ENCODE measurements at places on chromosomes 4 and X.
A peak's percentile ranks its signal among the peaks of the same experiment; 100 is the strongest.

- no peak for DNase-seq
Observed at GRCh38 chr4:16289897-16290554, 63.8 kb upstream of the TAPT1 start.

DNA sequence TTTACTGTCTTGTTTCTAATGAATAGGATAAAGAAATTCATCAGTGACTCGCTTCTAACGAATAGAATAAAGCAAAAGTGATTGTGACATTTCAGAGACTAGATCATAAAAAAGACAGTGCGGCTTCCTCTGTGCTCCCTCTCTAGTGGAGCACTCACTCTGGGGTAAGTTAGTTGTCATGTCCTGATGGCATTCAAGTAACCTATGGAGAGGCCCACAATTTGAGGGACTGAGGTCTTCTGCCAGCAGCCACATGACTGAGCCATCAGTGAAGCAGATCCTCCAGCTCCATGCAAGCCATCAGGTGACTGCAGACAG, 72.4 kb downstream of the YIPF6 start:
- no peak for DNase-seq

DNA sequence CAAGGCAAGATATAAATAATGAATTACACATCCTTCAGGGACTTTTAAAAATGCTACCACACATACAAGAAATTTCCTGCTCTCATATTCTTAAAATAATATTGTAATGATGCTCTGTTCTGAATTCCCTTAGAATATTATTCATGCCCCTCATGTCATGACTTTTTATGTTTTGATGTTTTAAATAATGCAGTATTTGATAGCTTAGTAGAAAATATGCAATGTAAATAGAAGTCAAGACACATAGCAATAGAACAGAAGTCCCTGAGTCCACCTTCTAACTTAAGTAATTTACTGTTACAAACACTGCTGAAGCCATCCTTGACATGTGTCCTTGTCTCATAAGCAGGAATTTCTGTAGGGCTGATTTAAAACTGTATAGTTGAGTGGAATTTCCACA, 1071.2 kb upstream of the LCORL start:
- DNase-seq: no peak

- no peak for DNase-seq
Observed at GRCh38 chr4:123361195-123361861, 35.3 kb upstream of the SPRY1 start.

DNA sequence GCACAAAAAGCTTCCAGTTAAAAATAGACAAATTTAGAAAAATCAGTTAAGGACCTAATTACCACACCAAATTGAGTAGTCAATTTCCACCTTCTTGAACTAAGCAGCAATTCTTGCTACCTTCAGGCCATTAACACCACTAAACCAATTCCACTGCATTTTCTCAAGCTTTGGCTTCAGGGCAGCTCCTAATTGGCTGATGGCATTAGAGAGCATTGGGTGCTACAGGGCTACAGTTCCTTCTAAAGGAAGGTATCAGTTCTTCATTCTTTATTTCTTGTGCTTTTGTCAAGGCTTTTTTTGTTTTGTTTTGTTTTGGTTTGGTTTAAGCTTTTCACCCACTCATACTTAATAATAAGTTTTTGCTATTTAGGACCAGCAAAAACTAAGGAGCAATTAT, 90.2 kb upstream of the FAM241A start:
- DNase-seq: no peak

GRCh38 chrX:110338935-110339334, 19.7 kb upstream of the RTL9 start:
- no peak for DNase-seq

DNA sequence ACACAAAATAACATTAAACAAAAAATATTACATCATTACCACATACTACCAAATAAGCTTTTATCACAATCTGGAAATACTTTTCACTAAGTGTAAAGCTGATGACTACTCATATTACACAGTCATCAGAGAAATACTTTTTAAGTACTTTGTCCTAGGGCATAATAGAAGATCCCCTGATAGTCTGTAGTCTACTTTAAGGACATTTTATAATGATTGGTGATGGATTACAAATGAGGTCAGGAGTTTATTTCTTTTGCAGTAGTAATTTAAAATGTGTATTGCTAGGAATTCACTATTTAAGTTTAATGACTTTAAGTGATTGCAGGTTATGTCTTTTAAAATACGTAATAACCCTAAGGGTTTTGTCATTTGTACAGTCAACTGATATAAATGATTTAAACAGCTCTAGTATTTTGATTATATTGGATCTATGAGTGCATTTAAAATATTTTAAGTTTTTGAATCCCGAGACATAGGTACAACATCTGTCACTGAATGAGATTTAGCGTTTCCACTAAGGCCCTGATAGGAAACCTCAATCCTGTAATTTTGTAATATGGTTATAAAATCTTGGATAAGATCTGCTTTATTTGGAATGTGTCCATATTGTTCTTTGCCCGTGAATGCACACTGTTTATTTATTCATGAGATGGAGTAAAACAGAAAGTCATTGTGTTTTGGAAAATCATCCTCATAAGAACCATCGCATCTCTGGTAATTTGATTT, 189.5 kb downstream of the ARAP2 start:
- DNase-seq: no peak

- no peak for DNase-seq
Observed at GRCh38 chr4:166279261-166279660, 406.2 kb downstream of the TLL1 start.

DNA sequence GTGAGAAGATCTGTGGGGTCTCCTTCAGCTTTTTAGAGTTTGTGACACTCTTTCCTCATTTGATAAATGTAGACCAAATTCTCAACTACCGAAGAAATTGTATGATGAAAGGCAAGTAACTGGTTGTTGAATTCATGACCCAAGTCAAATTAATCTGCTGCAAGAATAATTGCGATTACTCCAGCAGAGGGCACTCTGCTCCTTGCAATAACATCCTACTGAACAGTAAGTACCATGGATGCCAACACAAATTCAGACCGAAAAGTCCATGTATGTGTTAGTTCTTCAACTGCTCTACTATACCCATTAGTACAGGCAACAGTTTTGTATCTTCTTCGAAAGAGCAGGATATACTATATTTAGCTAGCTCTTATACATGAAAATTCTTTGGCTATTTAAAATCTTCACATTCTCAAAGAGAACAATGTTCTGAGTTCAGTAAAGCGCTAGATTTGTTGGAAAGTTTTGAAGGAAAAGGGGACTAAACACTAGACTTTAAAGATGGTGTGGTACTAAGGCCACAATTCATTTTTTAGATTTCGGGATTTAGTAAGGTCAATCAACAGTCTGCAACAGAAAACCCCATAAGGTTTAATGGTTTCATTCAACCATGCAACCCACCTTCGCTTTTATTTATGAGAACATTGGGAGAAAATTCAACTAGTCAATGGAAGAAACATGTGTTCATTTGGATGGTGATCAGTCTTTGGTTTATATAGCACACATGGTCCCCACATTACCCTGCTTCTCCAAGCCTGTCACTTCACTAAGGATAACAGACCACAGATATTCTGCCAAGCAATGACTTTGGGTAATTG, 105.4 kb upstream of the TBC1D9 start:
- peak; percentile 78 for DNase-seq

GRCh38 chr4:153522802-153523094, 56.6 kb downstream of the TMEM131L start:
- peak; percentile 85 for DNase-seq

GRCh38 chrX:81263059-81263458, 61.2 kb downstream of the SH3BGRL start:
- DNase-seq: no peak

DNA sequence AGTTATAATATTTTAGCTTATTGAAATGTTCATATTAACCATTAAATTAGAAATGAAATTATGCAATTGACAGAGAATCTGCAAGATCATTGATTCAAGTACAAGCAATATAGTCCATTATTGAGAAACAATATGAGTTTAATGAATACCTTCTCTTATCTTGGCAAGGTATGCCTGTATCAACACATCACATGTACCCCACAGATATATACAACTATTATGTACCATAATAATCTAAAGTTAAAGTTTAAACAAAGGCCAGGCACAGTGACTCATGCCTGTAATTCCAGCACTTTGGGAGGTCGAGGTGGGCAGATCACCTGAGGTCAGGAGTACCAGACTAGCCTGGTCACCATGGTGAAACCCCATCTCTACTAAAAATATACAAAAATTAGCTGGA, 514.7 kb downstream of the PCDH7 start:
- DNase-seq: no peak

DNA sequence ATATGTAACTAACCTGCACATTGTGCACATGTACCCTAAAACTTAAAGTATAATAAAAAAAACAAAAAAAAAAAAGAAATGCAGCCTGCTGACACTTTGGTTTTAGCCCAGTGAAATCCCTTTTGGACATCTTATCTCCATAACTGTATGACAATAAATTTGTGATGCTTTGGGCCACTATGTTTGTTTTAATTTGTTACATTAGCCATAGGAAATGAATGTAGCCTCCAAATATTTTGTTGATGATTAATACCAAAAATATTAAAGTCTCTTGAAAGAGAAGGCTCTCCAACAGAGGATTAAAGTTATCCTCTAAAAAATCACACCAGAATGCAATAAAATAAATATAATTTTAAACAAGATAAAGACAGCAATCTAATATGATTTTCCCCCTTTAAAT, 852.7 kb upstream of the SLIT2 start:
- DNase-seq: no peak

GRCh38 chr4:85720735-85721134, 245.8 kb downstream of the ARHGAP24 start:
- no peak for DNase-seq

- no peak for DNase-seq
Observed at GRCh38 chr4:151052785-151053184, 37.7 kb upstream of the LRBA start.

GRCh38 chr4:40730091-40730679, 19.6 kb upstream of the NSUN7 start:
- no peak for DNase-seq

DNA sequence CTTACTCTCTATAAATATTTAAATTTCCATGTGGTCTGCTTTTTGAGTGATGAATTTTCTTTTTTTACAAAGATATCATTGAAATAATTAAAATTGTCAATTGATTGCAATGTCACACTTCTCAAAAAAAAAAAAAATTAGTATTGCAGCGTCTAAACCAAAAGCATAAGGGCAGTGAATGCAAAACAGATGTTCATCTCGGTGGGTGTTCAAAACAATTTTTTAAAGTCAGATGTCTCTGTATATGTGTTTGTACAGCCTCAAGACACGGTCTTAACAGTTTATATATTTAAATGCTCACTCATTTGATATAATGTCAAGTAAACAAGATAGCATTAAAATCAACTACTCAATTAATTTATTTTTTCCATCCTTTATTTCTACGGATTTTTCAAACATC, 52.3 kb downstream of the PALLD start:
- no peak for DNase-seq

GRCh38 chr4:118351851-118352827, 664 bp downstream of the PRSS12 start:
- peak; percentile 18 for DNase-seq

DNA sequence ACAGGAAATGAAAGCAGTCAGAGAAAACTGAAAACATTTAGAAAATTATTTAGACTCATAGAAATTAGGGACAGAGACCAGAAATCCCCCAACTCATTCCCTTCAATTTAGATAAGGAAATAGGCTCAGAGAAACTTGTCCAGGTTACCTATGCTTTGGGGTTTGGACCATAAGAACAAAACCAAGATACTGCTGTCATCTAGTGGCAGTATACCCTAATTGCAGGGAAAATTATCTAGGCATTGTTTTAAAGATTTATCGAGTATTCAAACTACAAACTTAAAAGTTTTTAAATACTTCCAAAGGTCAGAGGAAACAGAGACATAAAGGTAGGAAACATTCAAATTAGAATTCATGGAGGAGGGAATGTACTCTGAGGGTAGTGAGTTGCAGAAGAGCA, 67.0 kb upstream of the KLHL13 start:
- DNase-seq: no peak

- DNase-seq: no peak
Observed at GRCh38 chrX:31483336-31483735, 411.5 kb upstream of the FTHL17 start.

DNA sequence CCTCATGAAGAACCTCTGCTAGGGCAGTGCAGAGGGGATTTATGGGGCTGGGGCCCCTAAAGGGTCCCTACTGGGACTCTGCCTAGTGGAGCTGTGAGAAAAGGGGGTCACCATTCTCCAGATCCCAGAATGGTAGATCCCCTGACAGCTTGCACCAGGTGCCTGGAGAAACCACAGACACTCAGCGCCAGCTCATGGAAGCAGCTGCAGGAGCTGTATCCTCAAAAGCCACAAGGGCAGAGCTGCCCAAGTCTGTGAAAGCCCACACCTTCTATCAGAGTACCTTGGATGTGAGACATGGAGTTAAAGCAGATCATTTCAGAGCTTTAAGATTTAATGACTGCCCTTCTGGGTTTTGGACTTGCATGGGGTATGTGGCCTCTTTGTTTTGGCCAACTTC, 38.6 kb downstream of the MAP9 start:
- no peak for DNase-seq

DNA sequence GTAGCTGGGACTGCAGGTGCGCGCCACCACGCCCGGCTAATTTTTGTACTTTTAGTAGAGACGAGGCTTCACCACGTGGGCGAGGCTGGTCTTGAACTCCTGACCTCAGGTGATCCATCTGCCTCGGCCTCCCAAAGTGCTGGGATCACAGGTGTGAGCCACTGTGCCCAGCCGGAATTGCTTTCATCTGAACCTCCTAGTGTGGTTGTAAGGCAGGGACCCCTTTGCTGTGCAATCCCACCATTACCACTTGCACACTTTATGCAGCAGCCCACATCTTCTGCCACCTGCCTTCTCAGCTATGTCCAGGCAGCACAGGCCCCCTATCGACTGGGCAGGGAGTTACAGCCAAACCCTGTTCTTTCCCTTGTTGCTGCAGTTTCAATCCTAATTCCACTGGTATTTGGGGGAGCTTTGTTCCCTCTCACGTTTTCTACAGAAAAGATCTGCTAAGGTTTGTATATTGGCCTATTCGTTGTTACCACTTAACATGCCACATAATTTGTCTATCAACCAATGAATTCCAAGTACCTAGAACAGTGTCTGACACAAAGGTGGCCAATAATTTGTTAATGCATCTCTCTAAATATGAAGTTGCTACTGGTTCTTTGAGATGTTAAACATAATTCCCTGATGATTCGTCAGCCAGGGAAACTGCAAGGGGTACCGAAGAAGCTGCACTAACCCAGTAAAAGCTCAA, 6.5 kb downstream of the RPL39 start:
- peak; percentile 60 for DNase-seq

GRCh38 chr4:1285151-1285789, 4.4 kb upstream of the MAEA start:
- DNase-seq: no peak

- no peak for DNase-seq
Observed at GRCh38 chr4:118765399-118765798, 70.5 kb downstream of the SEC24D start.

- DNase-seq: no peak
Observed at GRCh38 chr4:105147016-105147552, 408 bp downstream of the TET2 start.
